WTC11 (cell line): ENCODE measurements at places on chromosomes 3 and 15. TPM values are rescaled to one million over a fixed set of nuclear protein-coding genes. Genes with fewer than 3 reads are reported as not detected.

The VPS18 gene
- 22.0 to 27.3 TPM (median 24.1 TPM) in 3 replicates for total RNA-seq

The PDZRN3 gene
- 7.1 to 9.5 TPM (median 8.8 TPM) in 3 replicates for total RNA-seq

The LSMEM2 gene
- 0.41 to 0.60 TPM (median 0.57 TPM) in 3 replicates for total RNA-seq

The IGSF10 gene
- total RNA-seq = 0.60 to 0.70 TPM (median 0.66 TPM) in 3 replicates

The GOLGA8R gene
- total RNA-seq = 0.23 to 0.50 TPM (median 0.50 TPM) in 3 replicates

GRCh38 chr15:32871883-32872282 lies 154.1 kb downstream of the GREM1 start:
- H3K36me3 ChIP-seq = no peaks in the 10 kb centered on the region
- H3K4me1 ChIP-seq = peaks cover 5% of the 10 kb centered on the region
- no peak for DNase-seq

DNA sequence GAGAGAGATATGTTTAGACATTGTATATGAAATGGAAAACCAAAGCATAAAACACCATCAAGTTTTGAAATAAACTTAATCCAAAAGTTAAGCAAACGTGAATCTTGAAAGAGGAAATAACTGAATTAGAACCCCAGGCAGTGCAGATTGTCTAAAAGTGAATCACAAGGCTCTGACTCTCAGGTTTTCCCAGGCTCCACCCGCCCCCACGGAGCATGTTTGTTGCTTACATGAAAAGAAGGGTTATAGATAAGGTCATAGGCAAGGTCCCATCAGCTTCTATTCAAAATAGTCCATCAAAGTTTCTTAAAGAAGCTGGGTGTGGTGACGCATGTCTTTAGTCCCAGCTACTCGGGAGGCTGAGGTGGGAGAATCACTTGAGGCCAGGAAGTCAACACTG lies 29.0 kb upstream of the SLMAP start:
- H3K27ac ChIP-seq = no peak overlapping the region
- H3K4me1 ChIP-seq = no peaks in the 10 kb centered on the region
- DNase-seq = no peak
- H3K36me3 ChIP-seq = no peaks in the 10 kb centered on the region
- no peak overlapping the region for H3K4me3 ChIP-seq

The PRTG gene
- total RNA-seq = 3.6 to 6.1 TPM (median 6.0 TPM) in 3 replicates

DNA sequence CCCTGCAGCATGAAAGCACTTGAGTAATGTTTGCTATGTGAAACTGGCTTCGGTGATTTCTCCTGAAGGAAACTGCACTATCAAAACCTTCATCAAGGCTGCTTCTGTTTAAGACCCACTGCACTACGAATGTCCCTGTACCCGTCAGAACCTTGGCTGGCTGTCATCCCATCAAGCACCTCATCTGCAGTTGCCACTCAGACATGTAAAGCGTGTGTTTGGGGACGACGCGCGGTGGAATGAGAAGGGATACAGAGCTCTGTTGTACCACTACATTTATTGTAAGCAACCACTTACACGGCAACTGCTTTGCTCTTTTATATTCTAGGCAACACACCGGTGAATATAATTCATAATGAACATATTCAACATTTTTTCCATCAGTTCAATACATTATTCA lies 147.6 kb downstream of the TIGIT start:
- no peak overlapping the region for H3K4me3 ChIP-seq
- no peaks in the 10 kb centered on the region for H3K27me3 ChIP-seq
- H3K4me1 ChIP-seq = 0 out of 2 replicates have a peak, but pooled peaks cover 3% of the 10 kb centered on the region
- DNase-seq = no peak

The SKOR1 gene
- total RNA-seq = 0.09 to 0.22 TPM (median 0.11 TPM) in 3 replicates
